Dermis lymphatic vessel endothelial cell (primary cell): ENCODE measurements at places on chromosomes 2 and 18. TPM values are rescaled to one million over a fixed set of nuclear protein-coding genes. Genes with fewer than 3 reads are reported as not detected.

The CAVIN2 gene
- 257 and 413 TPM in 2 replicates for total RNA-seq

The KCNE4 gene
- total RNA-seq: under 0.01 and 1.1 TPM in 2 replicates

The CNGA3 gene
- total RNA-seq: not detected in 2 replicates

The PDCD1 gene
- under 0.01 TPM in 1 of 2 replicates, not detected in the other for total RNA-seq

The CACNB4 gene
- total RNA-seq: 0.11 and 0.26 TPM in 2 replicates

The RMDN2 gene
- 2.1 and 2.4 TPM in 2 replicates for total RNA-seq
